ENCODE measurements at places on chromosomes 12 and 14.

GRCh38 chr14:74542056-74542685 lies 48.6 kb downstream of the ISCA2 start:
- no peak for DNase-seq

DNA sequence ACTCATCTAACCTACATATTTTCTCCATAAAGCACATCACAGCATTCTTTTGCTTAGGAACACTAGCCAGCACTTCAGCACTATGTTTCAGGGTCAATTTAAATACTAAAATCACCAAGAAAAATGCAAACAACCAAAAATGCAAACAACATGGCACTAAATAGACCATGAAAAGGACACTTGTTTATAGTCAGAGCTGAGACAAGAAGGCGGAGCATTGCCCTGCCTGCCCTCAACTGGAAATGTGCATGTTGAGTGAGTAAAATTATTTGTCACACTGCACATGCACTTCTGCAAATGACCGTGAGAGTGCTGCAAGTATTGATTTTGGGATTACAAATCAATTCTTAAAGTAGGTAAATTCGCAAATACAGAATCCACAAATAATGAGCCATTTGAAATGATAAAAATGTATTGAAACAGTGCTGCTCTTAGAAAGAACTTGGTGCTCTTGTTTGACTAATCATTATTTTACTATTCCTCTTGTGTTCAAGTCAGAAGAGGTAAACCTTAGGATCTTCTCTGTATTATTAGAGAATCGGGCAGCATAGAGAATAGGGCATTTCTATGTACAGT lies 34.8 kb downstream of the CFAP251 start:
- DNase-seq: no peak

DNA sequence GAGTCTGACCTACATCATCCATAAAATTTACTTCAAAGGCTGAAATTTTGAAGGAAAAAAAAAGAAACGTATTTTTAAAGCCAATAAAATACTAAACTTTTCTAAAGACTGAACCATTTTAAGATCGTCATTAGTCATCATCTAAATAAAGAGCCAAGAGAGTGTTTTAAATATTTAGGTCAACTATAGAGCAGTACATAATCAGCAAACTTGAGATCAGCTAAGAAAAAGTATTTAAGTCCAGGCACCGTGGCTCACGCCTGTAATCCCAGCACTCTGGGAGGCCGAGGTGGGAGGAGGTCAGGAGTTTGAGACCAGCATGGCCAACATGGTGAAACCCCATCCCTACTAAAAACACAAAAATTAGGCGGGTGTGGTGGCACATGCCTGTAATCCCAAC lies 35.5 kb downstream of the HECTD1 start:
- DNase-seq: no peak

DNA sequence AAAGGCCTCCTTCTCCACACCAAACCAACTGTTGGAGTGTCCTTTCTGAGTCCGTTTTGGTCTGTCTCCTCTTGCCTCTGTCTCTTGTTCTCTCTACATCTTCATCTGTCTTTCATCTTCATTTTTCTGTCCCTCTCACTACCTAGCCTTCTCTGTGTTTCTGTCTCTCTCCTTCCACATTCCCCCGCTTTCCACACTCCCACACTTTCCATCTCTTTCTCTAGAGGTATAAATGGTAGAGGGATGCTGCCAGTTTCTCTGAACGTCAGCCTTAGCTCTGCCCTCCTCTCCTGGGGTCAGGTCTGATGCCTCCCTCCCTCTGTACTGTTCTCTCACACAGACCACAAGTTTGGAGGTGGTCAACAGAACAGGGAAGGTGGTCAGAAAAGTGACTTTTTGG lies 42.9 kb downstream of the SMUG1 start:
- no peak for DNase-seq

GRCh38 chr12:81021834-81022233 lies 56.0 kb upstream of the ACSS3 start:
- no peak for DNase-seq

GRCh38 chr12:52903285-52903854 lies 1.5 kb downstream of the KRT8 start:
- peak; percentile 88 for DNase-seq

- no peak for DNase-seq
Observed at GRCh38 chr12:26077915-26078702, 46.7 kb downstream of the BHLHE41 start.

DNA sequence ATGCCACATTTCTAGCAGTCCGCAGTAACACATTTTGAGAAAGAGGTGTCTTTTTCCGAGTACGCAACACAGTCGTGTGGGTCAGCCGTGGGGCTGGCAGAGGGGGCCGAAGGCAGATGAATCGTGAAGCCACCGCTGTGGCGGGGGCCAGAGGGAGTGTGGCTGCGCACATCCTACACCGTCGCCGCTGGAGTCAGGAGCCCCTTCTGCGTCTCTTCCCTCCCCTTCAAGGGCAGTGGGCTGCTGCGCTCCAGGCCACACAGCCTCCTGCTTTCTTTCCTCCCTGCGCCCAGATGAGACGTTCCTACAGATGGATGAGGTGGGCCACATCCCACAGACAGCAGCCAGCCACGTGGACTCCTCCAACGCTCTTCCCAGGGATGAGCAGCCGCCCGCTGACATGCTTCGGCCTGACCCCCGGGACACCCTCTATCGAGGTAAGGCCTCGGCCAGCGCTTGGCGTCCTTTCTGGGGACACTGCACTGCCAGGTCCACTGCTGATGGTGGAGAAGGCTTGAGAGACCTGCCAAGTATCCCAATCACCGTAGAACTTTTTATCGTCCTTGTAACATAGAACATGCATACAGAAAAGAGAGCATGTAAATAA lies 89.8 kb downstream of the B4GALNT3 start:
- no peak for DNase-seq

DNA sequence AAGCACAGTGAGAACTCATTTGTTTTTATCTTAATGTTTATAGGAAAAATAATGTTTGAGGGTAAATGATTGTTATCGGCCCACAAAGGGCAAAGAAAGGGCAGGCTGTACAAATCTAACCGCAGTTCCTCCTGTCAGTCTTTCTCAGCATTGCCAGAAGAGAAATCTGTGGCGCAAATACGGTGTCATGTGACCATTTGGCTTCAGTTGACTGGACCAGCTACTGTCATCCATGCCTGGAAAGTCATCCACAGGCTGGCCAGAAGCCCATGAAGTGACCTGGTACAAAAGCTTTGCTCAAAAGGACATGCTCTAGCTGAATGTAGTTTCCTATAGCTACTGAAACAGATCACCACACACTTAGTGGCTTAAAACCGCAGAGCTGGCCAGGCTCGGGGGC lies 43.6 kb downstream of the HCAR2 start:
- DNase-seq: no peak

- no peak for DNase-seq
Observed at GRCh38 chr14:104968541-104969401, 9.4 kb downstream of the AHNAK2 start.

- no peak for DNase-seq
Observed at GRCh38 chr14:31388687-31389413, 31.5 kb downstream of the HEATR5A start.

DNA sequence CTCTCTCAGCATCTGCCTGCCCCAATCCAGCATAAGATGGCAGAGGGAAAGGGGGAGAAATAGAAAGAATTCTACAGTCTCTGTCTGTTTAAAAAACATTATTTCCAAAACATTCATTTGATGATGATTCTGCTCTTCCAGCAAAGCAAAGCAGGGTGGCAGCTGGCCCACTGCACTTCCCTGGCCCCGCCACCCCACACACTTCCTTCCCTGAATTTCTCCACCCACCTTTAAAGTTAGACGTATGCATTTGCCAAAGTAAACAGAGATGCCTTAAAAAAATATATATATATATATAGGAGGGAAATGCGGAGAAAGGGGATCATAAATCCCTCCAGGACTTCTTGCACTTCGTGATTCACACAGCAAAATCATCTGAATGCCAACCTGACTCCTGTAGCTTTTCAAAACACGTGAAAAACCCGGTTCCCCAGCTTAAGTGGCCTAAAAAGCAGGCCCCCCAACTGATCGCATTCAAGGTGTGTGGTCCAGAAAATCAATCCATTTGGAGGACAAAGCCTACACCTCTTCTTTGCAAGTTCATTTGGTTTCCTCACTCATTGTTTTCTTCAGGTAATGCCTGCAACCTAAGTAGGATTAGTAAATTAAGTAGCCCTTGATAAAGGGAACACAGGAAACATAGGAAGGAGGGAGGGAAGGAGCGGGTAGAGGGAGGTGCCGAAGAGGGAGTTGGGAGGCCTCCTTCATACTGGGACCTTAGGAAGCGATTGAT lies 68.8 kb downstream of the LLPH start:
- DNase-seq: no peak

DNA sequence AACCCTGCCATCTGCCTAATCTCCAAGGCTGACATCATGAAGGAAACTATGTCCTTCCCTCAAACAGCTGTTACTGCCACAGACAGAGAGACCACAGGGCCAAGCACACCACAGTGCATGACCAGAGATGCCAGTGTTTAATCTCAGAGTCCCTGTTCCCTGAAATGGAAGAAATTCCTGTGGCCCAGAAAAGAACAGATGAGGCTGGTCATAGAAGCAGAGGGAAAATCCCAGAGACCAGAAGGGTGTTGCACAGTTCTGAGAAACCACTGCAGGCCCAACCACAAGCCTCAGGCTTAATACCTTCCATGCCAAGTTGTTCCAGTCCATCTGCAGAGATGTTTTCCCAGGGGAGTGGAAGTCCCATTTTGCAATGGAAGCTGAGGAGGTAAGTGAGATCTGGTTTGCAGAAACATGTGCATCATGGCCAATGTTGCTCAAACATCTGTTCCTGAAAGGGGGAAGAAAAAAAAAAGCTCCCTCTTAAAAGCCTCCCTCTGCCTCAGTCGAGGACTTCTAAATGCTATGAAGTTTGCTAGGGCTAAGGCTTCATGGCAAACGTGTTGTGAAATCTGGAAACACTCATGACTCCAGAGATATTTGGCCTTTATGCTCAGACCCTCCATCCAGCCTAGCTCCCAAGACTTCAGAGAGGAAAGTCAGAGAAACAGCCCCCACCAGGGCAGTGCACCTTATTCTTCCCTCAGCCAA lies 98.6 kb downstream of the SCARB1 start:
- DNase-seq: no peak

GRCh38 chr14:55256586-55256985 lies 14.6 kb upstream of the FBXO34 start:
- no peak for DNase-seq

- DNase-seq: no peak
Observed at GRCh38 chr14:56885825-56886224, 75.5 kb upstream of the OTX2 start.

GRCh38 chr14:93706360-93706955 lies 81.8 kb downstream of the PRIMA1 start:
- DNase-seq: no peak

DNA sequence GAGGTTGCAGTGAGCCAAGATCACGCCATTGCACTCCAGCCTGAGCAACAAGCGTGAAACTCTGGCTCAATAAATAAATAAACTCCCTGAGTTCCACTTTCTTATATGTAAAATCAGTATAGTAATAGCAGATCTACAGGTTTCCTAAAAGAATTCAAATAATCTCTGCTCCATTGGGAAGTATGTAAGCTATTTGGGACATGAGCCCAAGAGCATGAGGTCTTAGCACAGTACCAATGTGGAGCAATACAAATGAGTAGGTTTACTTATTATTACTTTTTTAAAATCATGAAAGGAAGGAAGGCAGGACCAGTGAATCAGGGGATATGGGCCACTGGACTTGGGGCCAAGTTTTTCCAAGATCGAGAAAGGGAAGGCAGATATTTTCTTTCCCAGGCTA lies 216.9 kb upstream of the DIO2 start:
- DNase-seq: no peak

DNA sequence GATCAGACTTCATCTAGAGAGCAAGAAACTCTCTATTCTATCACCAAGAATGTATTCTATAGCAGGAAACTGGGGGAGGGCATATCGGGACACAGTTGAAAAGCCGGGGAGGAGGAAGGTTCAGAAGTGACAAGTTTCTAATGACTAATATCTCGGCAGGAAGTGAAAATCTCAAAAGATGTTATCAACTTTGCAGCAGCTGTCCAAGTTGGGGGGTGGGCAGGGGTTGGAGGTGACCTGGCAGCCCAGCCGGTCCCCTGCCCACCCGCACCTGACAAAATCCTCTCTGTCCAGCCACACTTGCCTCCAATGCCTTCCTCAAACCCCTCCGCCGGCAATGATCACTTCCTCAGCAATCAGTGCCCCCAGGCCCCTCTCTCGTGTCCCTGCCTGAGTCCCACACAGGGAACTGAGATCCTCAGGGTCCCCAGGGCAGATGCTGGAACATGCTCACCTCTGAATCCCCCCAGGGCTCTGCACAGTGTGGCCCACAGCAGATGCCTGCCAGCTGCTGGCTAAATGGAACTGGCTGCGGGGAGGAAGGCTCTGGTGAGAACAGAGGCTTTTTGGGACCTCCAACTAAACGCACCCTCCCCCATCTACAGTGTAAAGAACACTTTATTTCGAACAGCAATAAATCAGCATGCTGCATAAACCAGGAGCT lies 43.9 kb downstream of the CCDC88C start:
- DNase-seq: peak; percentile 15

DNA sequence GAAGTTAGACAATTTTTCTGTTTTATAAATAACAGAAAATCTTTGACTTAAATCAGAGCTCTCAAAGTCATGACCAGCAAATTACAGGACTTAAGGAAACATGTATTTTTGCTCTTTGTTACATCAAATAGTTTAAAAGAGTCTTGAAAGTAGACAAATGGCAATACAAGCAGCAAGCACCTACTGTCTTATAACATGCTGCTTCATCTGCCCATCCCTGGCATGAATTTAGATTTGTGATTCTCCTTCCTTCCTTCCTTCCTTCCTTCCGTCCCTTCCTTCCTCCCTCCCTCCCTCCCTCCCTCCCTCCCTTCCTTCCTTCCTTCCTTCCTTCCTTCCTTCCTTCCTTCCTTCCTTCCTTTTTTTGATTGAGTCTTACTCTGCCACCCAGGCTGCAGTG lies 715.6 kb upstream of the FLRT2 start:
- DNase-seq: no peak

DNA sequence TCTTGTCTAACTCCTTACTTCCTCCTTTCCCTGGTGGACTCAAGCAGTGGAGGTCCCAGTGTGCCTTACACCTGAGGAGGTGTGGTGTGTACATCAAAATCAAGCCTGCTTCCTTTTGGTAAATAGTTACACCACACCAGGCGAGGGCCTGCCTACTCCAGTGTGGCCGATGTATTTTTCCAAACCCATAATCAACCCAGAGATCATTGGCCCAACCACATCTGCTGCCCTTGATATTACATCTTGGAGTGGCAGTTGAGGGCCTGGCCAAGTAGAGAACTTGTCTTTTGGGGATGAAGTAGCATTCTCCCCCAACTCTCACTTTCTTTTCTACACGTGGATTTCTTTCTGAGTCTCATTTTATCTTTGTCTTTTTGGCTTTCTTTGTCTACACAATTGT lies 187.4 kb downstream of the EFCAB11 start:
- DNase-seq: no peak
